ENCODE measurements at places on chromosomes 7 and 10.

DNA sequence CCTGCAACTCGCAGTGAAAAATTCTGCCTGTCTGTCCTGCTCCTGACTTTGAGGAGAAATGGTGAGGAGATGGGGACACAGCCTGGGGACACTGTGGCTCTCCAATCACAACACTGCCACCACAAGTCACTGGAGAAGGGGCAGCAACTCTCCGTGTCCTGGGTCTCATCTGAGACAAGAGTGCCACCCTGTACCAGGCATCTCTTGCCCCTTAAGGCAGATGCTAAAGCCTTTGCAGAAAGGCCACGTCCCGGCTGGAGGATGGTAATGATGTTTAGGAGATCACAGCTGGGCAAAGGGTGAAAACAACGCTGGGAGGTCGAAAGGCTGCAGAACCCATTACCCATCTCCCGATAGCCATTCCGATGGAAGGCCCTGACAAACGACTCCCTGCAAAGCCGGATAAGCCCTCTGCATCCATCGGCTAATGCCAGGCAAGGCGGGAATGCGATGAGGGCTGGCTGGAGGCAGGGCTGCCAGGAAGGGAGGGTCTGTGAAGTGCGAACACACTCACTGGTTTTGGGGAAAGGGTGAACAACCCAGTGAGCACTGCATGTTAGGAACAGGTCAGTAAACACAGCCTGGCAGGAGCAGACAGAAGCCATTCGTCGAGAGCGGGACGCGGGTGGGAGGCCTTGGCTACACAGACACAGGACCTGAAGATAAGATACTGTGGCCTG, 190.8 kb downstream of the ADARB2 start:
- no peak for DNase-seq

- no peak for DNase-seq
Observed at GRCh38 chr10:123102673-123103072, 33.1 kb upstream of the HMX3 start.

DNA sequence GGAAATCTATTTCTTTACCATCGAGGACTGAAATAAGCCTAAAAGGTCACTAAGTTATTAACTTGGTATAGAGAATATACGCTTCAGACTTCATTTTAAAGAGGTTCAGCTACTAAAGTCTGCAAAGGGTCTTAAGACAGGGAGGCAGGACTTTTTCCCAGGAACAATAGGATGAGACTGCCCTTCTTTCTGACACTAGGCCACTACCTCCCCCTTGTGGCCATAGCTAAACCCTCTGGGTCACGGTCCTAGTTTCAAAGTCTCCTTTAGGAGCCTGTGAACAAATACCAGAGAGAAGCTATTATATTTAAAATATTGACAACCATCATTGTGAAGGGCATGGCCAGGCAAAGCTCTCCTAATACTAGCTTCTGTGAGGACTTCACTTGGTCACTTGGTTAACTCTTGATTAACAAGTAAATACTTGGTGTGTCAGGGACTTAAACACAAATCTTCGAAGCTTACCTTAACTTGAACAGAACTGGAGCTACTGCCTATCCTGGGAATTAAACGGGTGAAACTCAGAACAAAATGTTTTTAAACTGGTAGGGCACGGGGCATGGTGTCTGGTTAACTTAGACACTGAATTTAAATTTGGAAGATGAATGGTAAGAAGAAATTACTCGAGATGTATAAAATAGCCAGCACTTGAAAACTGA, 75.6 kb downstream of the CCDC6 start:
- DNase-seq: peak; percentile 48

GRCh38 chr7:19009241-19009935, 108.0 kb downstream of the TWIST1 start:
- DNase-seq: no peak

GRCh38 chr10:115660391-115660790, 567.2 kb downstream of the ATRNL1 start:
- no peak for DNase-seq

DNA sequence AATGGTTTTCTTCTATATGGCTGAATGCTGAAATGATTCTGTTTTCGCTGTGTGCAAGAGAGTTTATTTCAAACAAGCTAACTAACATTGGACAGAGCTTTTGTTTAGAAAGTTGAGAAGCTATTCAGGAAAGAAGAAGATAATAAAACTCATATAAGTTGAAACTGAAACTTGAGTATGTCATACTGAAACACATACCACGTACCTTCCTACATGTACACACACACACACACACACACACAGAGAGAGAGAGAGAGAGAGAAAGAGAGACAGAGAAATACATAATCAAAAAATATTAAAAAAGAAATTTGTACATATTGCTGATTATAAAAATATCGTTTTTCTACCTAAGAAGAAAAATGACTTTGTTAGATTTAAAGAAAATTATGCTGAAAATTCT, 561.9 kb upstream of the KCND2 start:
- no peak for DNase-seq

GRCh38 chr7:91306266-91306665, 42.0 kb downstream of the FZD1 start:
- DNase-seq: no peak

GRCh38 chr10:70785190-70785589, at the start of gene TBATA:
Gene TBATA (minus strand): TSS chr10:70785377. CDS start chr10:70783379, 1,998 bp downstream.
- DNase-seq: no peak

DNA sequence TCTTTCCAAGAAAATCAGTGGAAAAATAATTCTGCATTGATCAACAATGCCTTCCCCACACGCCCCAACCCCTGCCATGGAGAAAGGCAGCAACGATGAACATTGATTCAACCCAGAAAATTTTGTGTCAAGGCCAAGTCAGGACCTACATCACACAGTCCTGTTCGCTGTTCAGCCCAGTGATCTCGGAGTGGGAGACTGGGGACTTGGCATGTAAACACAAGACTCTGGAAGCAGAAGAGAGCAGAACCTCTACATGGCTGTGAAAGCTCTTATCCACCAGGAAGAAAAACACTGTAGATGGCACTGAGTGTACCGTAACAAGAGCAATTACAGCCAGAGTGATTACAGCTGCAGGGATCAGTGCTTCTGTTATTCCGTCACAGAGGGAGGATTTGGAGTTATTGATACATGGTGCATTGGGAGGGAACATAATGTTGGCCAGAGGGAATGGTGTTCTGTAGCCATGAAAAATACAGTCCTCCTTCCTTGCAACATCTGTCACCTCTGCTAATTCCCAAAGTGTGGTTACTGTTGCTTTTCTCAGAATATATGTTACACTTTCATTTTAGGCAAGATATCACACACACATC, 136.6 kb downstream of the IQUB start:
- DNase-seq: no peak

- DNase-seq: no peak
Observed at GRCh38 chr10:60570272-60570865, 180.7 kb upstream of the ANK3 start.

DNA sequence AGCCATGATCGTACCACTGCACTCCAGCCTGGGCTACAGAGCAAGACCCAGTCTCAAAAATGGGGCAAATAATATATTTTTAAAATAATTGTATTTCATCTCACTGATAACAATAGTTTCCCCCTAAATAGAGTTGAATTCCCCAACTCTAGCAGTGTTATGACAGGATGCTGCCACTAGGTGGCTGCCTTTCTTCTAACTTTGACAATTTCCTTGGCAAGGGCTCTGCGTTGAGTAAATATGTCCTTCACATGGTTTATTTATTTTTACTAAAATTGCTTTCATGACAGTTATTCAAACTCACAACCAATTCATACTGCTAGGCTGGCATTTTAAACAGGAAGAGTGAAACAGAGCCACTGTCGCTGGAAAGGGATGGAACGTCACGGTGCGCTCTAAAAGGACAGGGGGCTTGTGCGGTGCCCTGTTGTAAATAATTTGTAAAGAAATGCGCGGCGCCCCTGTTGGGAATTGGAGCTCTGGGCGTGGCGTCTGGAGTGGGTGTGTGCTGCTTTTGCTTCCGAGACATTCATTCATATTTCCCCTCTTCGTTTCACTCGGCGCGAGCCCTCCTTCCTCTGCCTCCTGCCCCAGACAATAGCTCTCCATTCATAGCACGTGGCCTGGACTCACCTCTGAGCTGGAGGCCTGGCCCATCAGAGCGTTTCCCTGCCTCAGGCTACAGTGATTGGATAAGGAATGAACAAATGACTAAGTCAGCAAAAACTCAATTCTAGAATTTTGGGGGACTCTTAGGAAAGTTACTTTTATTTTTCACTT, 20.5 kb upstream of the PITRM1 start:
- no peak for DNase-seq

DNA sequence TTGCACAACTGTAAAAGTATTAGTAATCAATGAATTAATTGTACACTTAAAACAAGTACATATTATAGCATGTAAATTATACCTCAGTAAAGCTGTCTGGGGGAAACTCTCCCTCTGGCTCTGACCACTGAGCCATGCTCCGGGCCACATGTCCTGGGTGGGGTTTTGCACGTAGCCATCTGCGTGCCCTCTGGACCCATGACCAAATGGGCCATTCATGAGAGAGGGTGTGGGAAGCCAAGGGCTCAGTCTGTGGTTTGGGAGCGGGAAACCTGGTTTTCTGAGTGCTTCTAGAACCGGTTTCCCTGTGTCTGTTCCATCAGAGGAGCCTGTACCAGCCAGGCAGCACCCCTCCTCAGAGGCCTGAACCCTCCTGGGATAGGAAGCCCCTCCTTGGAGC, 143.2 kb downstream of the SH3PXD2A start:
- no peak for DNase-seq

- DNase-seq: no peak
Observed at GRCh38 chr10:121800146-121800545, 127.7 kb downstream of the ATE1 start.

DNA sequence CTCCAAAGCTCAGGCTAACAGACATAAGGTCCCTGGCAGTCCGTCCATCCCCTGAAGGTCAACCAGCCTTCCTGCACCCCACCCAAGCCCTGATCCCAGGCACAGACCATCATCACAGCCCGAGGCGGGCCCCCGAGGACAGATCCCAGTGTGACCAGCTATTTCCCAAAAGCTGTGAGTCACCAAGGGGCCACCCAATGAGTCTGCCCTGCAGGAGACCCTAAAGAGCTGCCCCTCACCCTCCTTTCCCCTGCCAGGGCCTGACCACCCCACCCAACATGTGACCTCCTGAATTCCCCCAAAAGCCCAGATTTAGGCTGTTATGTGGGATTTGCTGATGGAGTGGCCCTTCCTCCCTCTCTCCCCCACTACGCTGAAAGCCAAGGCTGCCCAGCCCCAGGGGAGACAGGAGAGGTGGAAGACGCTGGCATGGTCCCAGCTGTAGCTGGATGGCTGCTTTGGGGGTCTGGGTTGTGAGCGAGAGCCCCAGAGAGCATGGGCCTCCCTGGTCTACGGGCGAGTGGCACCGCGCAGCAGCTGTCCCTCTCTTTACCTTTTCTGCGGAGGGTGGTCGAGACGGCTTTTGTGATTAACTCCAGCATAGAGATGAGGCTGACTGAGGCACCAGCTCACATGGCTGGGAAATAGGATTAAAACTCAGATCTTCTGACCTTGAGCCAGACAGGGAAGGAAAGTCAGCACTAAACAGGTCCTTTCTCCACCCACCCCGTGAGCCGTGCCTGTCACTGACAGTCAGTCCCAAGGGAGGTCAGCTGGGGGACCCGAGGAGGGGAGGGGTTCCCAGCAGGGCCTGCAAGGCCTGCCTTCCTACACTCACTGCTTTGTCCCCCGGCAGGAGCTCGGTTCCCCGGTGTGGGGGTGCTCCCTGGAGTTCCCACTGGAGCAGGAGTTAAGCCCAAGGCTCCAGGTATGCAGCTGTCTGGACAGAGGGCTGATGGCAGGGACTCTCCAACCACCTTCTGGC, 16.7 kb downstream of the ELN start:
- no peak for DNase-seq

DNA sequence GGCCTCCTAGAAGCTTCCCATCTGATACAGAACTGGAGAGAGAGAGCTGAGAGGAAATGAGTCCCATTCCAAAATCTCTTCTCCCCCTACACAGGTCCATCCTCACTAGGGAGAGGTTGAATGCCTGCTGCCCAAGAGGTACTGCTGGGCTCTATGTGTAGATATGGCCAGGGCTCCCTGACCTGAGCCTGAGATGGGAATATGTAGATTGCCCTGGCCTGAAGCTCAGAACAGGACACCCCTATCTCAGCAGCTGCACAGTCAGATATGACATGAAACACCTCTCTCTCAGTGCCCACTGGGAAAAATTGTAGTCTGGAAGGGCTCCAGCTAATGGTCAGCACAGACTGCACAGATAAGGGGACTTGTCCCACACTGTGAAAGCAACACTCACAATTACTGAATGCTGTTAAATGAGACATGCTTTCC, 3.1 kb upstream of the IFIT1B start:
- no peak for DNase-seq
